GM13976 (cell line): ENCODE measurements at places on chromosomes 2 and 18.

GRCh38 chr2:37570773-37571586 lies 100.5 kb downstream of the CDC42EP3 start:
- DNase-seq, result peak; percentile 28

- no peak for DNase-seq
These were observed 226.0 kb downstream of the FAM210A start for GRCh38 chr18:13500227-13500865.

DNA sequence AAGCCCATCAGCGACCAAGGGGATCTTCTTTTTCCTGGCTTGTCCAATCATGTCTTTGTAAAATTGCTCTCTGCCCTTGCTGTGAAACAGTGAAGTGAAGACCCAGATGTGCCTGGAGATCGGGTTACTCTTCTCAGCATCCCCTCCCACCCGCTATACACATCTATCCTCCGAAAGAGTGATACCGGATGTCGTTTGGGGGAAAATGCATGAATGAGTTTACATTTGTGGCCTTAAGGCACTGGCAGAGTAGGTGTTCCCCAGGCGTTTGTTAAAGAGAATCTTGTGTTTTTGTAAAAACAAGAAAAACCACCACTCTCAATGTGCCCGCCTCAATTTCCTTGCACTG lies 528.3 kb downstream of the CMPK2 start:
- DNase-seq, result no peak

GRCh38 chr2:216714376-216714775 lies 19.0 kb upstream of the IGFBP5 start:
- DNase-seq, result no peak

- peak; percentile 88 for DNase-seq
These were observed 15.1 kb upstream of the NMUR1 start for GRCh38 chr2:231545105-231545902.

GRCh38 chr2:237199082-237199481 lies 113.4 kb downstream of the COPS8 start:
- DNase-seq, result no peak

GRCh38 chr2:176612736-176613135 lies 343.5 kb downstream of the MTX2 start:
- DNase-seq, result no peak

GRCh38 chr2:37468170-37468569 lies 123.7 kb downstream of the QPCT start:
- DNase-seq, result no peak

GRCh38 chr2:206824993-206825392 lies 59.6 kb downstream of the FASTKD2 start:
- DNase-seq, result no peak

DNA sequence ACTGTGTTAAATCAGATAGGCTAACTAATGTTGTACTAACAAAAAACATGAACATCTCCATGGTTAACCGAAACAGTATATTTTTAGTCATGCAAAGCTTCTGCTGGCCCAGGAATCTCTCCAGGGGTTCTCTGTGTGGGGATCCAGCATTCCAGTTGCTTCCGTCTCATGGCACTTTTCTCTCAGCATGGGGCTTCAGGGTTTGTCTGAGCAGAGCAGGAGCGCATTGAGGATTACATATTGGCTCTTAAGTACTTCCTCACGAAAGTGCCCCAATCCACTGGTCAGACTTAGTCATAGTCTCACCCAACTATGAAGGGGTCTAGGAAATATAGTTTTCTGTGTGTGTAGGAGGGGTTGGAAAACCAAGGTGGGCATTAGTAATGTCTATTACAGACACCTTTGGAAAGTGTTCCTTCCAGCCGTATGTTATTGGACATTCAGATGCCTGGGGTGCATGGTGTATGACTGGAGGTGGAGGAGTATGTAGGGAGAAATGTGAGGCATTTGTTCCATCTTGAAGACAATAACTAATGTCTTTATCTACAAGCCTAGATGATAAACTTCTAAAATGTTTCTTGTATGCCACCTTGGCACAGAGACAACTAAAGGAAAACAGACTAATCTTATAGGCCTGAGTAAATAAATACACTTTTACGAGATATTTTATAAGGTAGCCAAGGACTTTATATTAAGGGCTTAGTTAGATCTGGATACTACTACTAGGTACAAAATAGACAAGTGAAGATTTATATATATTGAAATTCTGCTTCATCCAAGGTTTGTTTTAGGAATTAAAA lies 123.8 kb upstream of the ZEB2 start:
- no peak for DNase-seq

GRCh38 chr2:60957643-60958042 lies 59.9 kb upstream of the PEX13 start:
- no peak for DNase-seq

- DNase-seq, result peak; percentile 64
These were observed 73.8 kb downstream of the HDAC4 start for GRCh38 chr2:239326831-239327535.
